Foreskin keratinocyte (primary cell): ENCODE measurements at places on chromosomes 3 and 15.

DNA sequence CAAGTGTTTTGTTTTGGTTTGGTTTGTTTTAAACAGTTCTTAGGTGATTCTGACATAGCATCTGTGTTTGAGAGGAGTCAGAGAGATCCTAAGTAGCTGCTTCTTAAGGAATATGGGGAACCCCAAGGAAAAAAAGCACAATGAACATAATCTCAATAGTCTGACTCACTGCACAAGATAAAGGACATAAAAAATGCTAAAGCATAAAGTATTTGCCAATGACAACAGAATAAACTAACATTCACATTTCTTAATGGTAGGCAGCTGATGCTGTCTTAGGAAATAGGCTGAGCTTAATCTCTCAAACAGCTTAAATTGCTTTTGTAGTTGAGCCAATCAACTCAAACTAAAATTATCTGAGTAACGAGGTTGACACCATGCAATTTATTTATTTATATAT lies 2.9 kb downstream of the NCEH1 start:
- DNase-seq, result peak; percentile 64

DNA sequence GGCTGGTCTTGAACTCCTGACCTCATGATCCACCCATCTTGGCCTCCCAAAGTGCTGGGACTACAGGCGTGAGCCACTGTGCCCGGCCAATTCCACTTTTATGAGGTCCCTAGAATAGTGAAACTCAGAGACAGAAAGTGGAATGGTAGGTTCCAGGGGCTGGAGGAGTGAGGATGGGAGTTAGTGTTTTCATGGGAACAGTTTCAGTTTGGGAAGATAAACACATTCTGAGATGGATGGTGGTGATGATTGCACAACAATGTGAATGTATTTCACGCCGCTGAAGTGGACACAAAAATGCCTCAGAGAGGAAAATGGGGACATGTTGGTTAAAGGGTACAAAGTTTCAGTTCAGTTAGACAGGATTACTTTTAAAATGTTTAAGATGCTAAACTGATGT lies 22.5 kb upstream of the HDAC11 start:
- DNase-seq, result no peak

DNA sequence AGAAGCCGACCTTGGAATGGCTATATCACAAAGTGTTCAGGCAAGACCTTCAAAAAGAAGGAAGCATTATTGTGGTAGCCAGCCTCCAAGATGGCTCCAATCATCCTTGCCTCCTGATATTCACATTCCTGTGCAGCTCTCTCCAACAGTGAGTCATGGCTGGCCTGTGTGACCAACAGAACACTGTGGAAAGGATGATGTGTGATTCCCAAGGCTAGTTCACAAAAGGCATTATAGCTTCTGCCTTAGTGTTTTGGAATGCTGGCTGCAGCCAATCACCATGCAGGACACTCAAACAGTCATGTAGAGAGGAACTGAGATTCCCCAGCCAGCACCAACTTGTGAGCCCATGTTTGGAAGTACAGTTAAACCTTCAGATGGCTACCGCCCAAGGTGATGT lies 102.6 kb downstream of the EFL1 start:
- peak; percentile 99 for DNase-seq

DNA sequence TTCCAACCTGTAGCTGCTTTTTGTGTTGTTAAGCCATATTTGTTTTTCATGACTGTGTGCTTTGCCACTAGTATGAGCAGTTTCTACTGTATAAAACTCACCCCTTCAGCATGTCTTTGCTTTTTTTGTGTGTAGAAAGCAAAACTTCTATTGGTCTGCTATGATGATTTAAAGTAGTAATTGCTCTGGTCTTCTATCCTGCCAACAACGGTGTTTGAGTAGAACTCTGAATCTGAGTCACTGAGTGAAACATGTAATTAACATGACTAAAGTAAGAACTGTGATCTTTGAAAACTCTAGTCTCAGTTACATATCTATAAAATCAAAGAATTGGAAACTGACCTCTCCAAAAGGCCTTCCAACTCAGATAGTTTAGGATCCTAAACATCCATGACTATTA lies 133.6 kb downstream of the TPRG1 start:
- DNase-seq, result peak; percentile 65

GRCh38 chr3:151011427-151011826 lies 38.9 kb upstream of the CLRN1 start:
- DNase-seq, result peak; percentile 41

DNA sequence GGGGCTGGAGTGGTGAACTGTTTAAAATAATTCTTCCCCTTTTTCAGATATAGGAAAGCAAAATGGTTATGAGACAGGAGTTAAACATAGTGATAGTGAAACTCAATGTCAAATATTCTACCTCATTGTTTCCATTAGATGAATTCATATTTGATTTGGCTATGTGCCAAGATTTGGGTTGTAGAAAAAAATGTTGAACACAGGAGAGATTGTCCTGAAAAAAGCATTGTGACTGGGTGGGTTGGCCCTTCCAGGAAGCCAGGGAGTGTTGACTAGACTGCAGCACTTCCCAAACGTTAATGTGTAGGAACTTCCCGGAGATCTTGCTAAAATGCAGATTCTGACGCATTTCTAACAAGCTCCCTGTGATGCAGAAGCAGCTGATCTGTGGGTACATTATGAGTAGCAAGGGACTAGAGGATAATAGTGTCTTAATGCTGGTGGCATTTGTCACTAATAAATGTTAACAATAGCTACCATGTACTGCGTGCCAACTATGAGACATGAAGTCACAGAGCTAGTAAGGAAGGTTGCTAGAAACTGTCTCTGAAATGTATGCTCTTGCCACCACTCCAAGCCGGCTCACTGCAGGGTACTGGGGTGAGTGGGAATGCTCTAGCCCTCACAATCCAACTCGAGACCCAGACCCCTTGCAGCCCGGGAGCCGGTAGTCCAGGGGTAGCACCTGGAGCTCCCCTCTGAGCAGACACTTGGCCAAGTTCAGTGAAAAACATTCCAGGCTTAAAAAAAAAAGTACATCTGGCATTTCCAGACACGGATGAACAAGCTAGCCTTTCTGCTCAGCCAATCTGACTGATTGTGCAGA lies 120.6 kb downstream of the CD47 start:
- DNase-seq, result peak; percentile 16

GRCh38 chr3:140754936-140755335 lies 77.1 kb downstream of the TRIM42 start:
- DNase-seq, result no peak

DNA sequence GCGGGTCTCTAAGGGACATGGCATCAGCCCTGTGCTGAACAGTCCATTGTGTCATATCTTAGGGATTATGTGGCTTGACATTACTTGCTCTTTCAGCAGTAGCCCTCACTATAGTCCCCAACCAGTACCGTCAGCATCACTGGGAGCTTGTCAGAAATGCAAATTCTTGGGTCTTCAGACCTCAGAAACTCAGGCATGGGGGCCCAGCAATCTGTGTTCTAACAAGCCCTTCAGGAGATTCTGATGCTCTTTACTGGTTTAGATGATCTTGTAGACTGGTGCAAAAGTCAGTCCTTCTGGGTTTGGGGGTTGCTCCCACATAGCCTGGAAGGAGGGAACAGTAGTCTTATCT lies 39.0 kb upstream of the TRAK1 start:
- DNase-seq, result no peak

DNA sequence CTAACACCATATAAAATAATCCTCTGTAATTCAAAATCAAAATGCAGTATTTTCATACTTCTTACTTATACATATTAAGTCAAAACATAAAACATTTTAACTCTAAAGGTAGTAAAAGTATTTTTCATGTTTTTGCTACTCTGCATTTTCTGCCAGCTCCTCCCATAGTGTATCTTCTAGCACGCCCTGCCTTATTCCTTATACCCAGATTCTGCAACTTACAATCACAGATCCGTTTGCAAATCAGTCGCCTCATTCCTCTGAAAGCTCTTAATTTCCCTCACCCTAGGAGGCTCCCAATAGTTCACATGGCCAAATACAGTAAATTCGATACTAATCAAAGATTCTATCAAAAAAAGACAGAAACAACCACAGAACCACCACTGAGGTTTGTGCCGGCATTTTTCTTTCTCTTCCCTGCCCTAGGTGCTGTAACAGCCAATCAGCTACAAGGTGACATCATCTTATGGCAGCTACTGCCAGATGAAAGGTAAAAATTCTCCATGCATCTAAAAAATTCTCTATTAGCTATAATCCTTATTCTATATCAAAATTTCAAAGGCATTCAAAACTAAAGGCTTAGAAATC lies 72.9 kb downstream of the CLASP2 start:
- DNase-seq, result peak; percentile 17

- DNase-seq, result no peak
Measured at GRCh38 chr3:155078711-155079467, 1.2 kb upstream of the MME start.

- no peak for DNase-seq
Measured at GRCh38 chr3:124318656-124319055, 326.7 kb upstream of the ROPN1 start.

DNA sequence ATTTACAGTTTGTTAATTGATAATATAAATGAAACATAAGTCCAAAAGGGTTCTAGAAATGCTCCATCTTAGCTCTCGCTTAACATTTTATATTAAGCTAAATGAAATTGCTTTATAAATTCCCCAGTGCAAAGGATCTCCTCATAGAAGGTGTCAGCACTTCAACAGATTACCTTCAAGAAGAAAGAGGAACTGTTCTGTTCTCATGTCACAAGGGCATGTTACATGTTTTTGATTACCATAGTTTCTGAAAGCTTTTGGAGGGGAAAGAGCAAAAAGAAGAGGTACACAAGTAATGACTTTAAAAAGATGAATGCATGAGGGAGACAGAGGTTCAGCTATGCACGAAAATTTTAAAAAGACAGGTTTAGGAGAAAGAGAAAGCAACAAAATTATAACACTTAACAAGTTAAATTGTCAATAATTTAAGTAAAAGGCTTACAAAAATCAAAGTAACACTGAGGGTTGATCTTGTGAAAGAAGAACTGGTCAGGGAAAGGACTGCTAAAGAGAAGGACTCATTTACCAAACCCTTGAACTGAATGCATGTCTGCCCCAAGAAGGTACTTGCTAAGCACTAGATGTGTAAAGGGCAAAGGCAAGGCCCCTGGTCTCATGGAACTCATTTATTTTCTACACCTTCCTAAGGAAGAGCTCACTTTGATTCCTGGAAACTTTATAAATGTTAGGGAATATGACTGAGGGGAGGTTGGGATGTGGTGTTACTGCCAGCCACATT lies 45.1 kb downstream of the CCDC191 start:
- no peak for DNase-seq

DNA sequence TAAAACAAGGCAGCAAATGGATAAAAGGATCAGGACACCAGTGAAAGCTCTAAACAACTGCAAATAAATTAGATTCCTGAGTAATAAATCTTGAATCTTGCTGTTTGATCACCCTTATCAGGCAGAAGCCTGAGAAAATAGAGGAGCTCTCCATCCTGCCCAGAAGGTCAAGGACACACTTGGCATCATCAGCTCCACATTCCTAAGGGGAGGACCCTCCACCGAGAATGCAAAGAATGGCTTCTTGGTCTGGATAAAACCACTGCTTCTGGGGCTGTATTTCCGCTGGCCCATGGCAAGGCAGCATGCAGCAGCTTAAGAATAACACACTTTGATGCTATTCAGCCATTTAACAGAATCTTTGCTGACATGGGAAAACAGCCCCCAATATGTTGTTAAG lies 108.9 kb upstream of the TSC22D2 start:
- no peak for DNase-seq

- DNase-seq, result no peak
Measured at GRCh38 chr3:170431054-170431453, 12.4 kb downstream of the CLDN11 start.

- no peak for DNase-seq
Measured at GRCh38 chr3:125403789-125404188, 28.7 kb upstream of the ZNF148 start.

- no peak for DNase-seq
Measured at GRCh38 chr15:42730135-42730534, 6.8 kb downstream of the CDAN1 start.

- DNase-seq, result no peak
Measured at GRCh38 chr3:179166561-179167201, 18.5 kb downstream of the PIK3CA start.

DNA sequence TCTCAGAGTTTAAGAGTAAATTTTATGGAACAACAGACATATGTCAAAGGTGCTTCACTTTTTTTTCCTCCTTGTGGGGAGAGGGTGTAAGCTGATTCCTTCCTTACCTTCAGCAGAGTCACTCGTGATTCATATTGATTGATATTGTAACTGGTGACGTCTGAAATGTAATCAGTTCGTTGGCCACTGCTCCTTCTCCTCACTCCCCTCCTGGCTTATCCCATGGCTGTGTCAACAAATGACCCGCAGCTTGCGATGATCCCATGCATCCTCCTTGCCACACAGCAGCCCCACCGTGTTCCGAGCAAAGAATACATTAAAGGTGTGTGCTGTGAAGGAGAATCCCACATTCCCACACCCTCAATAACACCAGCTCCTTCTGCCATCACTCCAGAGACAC lies 7.3 kb downstream of the MGLL start:
- DNase-seq, result no peak

GRCh38 chr3:50447290-50447840 lies 56.1 kb downstream of the CACNA2D2 start:
- DNase-seq, result no peak

DNA sequence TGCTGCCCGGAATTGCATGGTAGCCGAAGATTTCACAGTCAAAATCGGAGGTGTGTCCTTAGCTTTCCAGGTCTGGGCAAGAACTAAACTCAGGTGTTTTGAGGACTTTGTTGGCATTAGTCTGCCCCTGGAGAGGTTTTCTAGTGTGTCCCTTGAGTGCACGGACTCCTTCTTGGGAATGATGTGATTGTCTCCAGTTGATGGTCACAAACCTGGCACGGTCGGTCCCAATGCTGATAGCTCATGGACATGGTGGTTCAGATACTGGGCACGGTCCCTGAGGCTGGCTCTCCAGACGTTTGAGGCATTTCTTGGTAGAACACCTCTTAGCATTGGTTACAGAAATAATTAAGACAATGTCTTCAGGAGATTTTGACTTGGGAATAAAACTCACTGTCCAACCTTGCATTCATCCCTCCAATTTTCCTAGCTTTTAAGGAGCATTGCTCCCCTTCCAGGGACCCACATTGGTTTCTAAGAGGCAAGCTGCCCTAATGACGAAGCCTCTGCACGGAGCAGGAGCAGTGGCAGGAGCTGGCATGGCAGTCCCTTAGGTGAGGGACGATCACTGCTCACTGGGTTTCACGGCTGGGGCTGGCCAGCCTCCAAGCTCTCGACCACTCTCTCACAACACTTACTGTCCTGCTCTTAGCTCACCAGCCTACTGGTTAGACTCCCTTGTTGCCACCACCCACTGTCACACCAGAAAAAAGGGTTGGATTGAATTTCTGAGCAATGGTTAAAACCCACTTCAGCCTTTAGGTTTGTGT lies 68.1 kb downstream of the PGPEP1L start:
- DNase-seq, result no peak
